Effector CD8-positive, alpha-beta T cell (primary cell): ENCODE measurements at places on chromosomes 2 and 18.

- no peak for DNase-seq
Observed at GRCh38 chr18:28359176-28359575, 182.2 kb upstream of the CDH2 start.

GRCh38 chr2:62201307-62201706, 5.4 kb downstream of the B3GNT2 start:
- DNase-seq, result no peak

- no peak for DNase-seq
Observed at GRCh38 chr18:65215865-65216466, 534.8 kb upstream of the CDH7 start.

DNA sequence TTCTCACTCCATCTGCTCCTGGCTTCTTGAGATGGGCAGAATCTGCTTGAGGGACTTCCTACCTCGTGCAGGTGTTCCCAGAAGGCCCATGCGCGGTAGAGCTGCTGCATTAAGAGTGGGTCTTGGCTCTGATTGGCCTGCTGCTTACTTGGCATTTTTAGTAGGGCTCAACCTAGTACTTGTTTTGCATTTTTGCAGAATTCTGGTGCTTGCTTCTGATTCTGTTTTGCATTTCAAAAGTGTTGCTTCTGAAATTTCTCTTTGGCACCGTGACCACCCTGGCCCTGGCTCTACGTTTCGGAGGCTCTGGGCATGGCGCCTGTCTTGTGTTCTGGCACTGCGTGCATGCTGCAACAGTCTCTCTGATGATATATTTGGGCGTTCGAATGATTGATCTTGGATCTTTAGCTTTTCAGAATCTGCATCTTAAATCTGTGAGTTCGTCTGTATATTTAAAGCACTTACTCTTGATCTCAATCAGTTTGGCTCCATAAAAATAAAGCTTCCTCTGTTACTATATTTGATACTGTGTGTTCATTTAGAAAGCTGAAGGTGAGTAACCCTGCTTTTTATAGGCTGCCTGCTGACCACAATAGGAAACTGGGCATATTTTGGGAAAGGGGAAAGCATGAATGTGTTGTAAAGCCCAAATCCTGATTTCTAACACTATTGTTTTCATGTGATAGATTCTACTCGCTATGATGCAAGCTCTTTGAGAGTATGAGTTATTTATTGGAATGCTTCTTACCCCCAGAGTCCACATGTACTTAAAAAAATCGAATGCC, 22.2 kb downstream of the EFR3B start:
- DNase-seq, result no peak

- DNase-seq, result no peak
Observed at GRCh38 chr2:20490300-20491181, 43.7 kb downstream of the RHOB start.

GRCh38 chr2:26099933-26100332, 66.0 kb downstream of the RAB10 start:
- DNase-seq, result no peak
